Left renal cortex interstitium (tissue), 4 donors: ENCODE measurements at places on chromosomes 16 and 17. TPM values are rescaled to one million over a fixed set of nuclear protein-coding genes. Genes with fewer than 3 reads are reported as not detected.

The RAMP2 gene
- polyA plus RNA-seq: 118 TPM

The ARHGAP44 gene
- 8.1 TPM for polyA plus RNA-seq

The CCL16 gene
- 0.57 TPM for polyA plus RNA-seq

The TPSD1 gene
- polyA plus RNA-seq: not detected

The ZSCAN10 gene
- 0.21 TPM for polyA plus RNA-seq

The STAC2 gene
- polyA plus RNA-seq: 3.4 TPM

The CA7 gene
- polyA plus RNA-seq: 0.11 TPM

The DNAI2 gene
- 0.12 TPM for polyA plus RNA-seq

The CCDC182 gene
- not detected for polyA plus RNA-seq

The NGFR gene
- 6.0 TPM for polyA plus RNA-seq

The NAT9 gene
- polyA plus RNA-seq: 55.6 TPM

The CHST4 gene
- polyA plus RNA-seq: 0.55 TPM

The CDH15 gene
- polyA plus RNA-seq: 3.8 TPM

The MPP2 gene
- polyA plus RNA-seq: 7.6 TPM

The MYH4 gene
- 0.14 TPM for polyA plus RNA-seq

The ITGA2B gene
- 4.6 TPM for polyA plus RNA-seq

DNA sequence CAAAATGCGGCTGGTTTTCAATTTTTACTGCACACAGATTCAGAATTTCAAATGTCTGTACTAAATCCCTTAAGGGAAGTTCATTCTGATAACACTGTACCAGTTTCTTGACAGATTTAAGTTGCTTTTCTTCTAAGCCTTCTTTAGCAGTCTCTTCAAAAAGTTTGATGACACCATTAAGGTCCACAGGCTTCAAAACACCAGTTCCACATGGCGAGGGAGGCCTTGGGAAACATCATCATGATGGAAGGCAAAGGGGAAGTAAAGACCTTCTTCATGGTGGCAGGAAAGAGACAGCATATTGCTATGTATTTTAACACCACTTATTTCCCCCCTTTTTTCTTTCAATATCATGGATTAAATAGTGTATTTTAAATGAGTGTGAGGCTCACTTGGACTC is 24.5 kb downstream of the NLRC5 start:
- DNase-seq: no peak

GRCh38 chr17:28381141-28381825 is 9.8 kb downstream of the SARM1 start:
- DNase-seq: no peak

DNA sequence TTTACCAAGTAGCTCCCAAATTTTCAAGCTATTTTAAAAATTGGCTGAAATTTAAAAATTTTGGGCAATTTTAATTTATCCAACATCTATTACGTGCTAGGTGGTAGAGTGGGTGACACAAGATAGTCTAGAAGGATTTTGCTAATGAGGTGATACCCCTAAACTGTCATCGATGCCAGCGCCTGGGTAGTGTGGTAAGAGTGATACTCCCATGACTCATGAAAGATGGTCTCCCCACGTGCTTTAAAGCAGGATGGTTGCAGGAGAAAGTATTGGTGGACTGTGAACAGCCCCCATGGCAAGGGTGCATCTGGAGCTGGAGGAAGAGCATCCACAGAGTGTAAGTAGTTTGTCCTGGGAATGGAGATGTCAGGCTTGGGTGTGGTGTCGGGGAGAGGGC is 77.8 kb downstream of the WWOX start:
- no peak for DNase-seq

GRCh38 chr17:35001549-35001948 is 21.2 kb downstream of the LIG3 start:
- no peak for DNase-seq

- DNase-seq: no peak
These were observed 173.0 kb upstream of the GOT2 start for GRCh38 chr16:58906981-58907715.

DNA sequence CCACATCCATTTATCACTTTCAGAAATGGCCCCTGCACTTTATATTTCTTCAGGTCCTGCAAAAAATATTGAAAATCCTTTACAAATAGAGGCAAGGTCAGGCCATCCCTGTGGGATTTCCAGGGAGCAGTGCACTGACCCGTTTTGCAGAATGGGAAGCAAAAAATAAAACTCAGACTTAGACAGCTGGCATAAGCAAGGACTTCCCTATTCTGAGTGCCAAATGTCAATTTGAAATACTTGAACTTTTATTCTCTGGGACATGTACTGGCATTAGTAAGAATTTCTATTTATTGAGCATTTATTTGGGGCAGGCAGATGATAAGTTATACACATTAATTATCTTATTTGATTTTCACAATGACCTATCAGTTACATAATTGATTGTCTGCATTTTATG is 32.4 kb downstream of the PRKCB start:
- DNase-seq: no peak

- DNase-seq: no peak
These were observed 33.7 kb downstream of the PEMT start for GRCh38 chr17:17557796-17558195.

- DNase-seq: no peak
These were observed 17.0 kb upstream of the TMC5 start for GRCh38 chr16:19400711-19401110.

DNA sequence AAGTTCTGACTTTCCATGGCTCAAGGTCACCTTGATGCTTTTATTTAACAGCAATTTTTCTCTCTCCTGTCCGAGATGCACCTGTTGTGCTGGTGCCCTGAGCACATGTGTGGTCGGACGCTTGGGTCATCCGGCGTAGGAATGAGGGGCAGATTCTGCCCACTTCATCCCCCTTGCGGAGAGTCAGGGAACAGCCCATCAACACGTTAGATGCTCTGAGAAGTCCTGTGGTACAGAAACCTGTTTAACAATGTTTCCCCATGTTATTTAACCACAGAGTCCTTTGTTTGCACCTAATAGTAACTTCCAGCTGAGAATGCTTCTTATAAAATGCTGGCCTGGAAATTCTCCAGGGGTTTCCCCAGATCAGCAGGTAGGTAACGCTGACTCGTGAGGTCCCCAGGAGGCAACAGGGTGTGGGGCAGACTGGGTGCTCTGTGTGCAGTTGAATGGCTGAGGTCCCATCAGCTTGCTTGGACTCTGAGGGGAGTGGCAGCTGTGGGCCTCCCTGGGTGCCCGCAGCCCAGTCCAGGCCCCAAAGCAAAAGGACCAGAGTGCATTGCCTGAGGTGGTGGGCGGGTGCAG is 17.8 kb downstream of the DOC2B start:
- no peak for DNase-seq

DNA sequence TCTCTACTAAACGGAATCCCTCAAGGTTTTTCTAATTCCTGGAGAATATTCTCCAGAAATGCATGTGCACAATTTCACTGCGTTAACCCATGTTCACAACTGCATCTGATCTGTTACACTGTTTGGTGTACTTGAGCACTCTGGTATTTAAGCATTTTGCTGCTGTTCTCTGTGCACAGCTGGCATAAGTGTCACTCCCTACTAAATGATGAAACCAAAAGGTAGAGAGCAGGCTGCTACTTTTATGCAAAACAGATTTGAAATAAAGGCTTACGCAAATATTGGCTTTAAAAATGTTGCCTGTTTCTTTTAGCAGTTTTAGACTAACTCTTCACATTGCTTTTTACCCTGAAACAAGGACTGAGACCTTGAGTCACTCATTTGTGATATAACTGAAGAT is 41.7 kb downstream of the ESRP2 start:
- no peak for DNase-seq

GRCh38 chr17:29019475-29020181 is 13.8 kb upstream of the SEZ6 start:
- no peak for DNase-seq

GRCh38 chr17:39556423-39556822 is 51.3 kb downstream of the NEUROD2 start:
- DNase-seq: no peak

- DNase-seq: no peak
These were observed 368.1 kb downstream of the C16orf95 start for GRCh38 chr16:86949116-86949515.

DNA sequence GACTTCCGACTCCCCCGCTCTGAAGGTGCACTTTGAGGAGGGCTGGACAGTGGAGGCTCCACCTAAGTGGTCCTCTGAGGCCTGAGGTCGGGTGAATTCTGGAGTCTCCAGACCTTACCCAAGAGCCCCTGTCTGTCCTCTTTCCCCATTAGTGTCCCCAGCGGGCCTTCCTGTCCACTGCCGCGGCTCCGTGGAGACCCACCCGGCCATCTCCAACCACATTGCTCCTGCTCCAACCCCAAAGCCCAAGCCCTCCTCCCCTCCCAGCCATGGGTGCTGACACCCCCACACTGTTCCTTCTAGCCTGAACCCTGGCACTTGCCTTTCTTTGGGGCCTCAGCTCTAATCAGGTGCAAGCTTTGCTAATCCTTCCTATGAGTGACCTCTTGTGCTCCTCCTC is 283.1 kb upstream of the TNRC6C start:
- DNase-seq: no peak

- DNase-seq: no peak
These were observed 15.5 kb downstream of the CPD start for GRCh38 chr17:30393911-30394867.

DNA sequence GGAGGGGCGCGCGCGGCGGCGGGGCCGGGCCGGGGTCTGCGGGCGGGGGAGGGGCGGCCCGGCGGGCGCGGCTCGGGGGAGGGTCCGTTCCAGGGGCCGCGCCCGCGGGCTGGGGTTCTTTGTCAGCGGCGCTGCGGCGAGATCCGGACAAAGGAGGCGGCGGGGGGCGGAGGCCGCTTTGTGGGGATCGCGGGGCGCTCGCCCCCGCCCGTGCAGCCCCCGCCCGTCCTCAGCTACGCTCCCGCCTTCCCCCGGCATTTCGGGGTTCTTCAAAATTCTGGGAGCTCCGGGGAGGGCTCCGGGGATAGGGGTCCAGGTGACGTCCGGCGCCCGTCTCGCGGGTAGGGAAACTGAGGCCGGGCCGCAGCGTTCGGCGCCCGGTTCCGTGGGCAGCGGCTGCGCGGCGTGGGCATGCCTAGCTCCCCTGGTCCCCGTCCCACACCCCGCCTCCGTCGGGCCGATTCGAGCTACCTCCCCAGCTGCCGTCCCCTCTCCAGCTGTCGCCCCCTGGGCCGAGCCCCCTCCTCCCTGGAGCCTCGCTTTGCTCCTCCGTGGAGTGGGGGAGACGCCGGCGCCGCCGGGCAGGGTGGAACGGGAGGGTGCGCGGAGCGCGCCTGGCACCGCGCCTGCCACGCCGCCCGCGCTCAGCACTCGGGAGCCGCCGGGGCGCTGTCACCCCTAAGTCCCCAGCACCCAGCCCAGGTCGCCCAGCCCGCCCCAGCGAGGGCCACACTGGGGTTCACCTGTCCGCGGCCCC is 546 bp downstream of the SNN start:
- no peak for DNase-seq

GRCh38 chr16:84942786-84943185 is 68.5 kb downstream of the ZDHHC7 start:
- DNase-seq: no peak

DNA sequence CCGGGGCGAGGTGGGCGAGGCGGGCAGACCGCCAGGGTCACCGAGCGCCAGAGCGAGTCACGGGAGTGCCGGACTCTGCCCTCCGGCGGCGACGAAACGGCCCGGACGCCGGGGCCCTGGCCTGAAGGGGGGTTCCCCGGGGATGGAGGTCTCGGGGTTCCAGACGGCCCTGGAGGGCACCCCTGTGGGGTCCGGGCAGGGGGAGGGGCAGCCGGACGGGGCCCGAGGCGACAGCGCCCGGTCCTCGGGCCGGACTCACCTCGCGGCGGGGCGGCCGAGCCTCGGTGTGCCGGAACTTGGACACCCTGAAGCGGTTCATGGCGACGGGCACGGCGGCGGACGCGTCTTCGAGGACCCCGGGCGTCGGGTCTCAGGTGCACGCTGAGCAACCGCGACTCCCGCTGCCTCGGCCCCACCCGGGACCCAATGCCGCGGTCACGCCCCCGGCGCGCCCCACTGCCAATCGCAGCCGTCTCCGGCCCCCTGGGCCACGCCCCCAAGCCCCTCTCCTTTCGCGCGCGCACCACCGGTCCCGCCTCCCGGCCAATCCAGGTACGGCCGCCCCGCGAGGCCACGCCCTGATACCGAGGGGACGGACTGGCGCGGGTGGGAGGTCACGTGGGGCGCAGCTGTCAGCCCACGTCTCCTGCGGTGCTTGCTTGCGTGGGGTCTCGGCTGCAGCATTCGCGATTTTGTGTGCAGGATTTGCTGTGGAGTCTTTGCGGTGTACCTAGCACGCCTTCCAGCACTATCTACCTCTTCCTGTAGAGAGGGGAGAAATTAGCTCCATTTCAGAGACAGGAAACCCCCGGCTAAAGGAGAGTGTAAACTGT is at the start of gene CORO7:
TSS of gene CORO7 (minus strand) at position 397 of the 833 bp plus-strand sequence. CDS start at position 319, 78 bp downstream.
- DNase-seq: no peak

- DNase-seq: no peak
These were observed 4.5 kb upstream of the GALK1 start for GRCh38 chr17:75769536-75769935.

- no peak for DNase-seq
These were observed 48.0 kb upstream of the CDYL2 start for GRCh38 chr16:80852261-80852872.

DNA sequence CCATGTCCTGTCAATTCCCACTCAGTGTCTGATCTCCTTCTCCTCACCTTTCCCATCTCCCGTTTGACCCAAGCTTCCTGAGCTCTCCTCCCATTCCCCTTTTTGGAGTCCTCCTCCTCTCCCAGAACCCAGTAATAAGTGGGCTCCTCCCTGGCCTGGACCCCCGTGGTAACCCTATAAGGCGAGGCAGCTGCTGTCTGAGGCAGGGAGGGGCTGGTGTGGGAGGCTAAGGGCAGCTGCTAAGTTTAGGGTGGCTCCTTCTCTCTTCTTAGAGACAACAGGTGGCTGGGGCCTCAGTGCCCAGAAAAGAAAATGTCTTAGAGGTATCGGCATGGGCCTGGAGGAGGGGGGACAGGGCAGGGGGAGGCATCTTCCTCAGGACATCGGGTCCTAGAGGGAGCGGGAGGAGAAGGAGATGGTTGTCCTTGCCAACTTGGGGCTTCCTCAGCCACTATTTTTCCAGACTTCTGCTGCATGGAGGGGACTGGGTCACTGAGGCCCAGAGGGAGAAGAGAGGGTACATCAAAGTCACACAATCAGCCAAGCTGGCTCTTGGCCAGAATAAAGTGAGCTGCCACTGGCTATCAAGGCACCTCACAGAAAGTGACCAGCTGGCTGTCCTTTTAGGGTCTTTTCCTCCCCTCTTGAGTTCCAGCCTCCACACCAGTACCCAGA is 1.9 kb upstream of the TBC1D10B start:
- DNase-seq: no peak

DNA sequence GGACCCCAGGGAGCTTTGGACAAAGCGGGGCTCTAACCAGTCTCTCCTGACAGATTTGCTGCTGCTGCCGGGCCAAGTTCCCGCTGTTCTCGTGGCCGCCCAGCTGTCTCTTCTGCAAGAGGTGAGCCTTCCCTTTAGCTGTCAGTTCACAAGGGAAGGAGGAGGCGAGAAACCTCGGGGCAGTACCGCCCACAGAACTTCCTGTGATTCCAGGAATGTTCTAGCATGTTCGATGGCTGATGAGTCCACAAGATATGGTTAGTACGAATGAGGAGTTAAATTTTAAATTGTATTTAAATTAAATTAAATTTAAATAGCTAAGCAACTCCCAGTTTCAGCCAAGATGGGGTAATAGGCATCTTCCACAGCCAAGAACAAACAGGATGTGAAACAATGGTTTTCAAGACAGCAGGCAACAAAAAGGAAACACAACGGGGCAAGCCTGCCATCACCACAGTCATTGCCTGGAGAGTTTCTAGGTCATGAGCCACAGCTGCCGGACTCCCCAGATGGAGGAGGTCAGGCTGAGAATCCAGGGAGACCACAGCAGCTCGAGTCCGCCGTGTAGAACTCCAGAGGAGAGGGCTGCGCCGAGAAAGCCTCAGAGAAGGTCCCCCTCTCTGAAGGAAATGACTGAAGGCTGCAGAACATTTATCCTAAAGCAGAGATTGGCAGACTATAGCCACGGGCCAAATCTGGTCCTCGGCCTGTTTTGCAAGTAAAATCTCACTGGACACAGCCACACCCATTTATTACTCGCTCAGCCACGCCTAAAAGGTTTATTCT is 9.5 kb upstream of the TCF25 start:
- DNase-seq: no peak
